ENCODE measurements at places on chromosomes 7 and 10.

DNA sequence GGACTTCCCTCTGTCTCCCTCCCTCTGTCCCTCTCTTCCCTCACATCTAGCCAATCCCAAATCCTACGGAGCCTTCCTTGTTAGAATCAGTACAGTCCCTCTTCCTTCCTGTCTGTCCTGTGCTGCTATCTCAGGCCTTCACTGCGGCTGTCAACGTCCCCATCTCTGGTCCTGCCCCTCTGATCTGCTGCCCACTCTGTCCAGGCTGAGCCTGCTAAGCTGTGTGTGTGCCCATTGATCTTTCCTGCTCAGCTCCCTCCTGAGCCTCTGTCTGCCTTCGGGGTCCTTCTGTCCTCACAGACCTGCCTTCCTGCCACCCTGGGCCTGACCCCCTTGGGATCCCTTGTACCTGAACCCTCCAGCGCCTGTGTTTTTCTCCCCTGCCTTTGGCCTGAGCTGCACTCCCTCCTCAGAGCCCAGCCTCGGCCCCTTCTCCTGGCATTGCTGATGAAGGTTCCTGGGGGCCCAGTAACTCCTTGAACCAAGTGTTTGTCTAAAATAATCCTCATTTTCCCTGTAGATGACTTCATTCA lies 182.1 kb upstream of the SHH start:
- no peak for DNase-seq

- DNase-seq = no peak
Observed at GRCh38 chr10:118356628-118357027, 14.5 kb upstream of the FAM204A start.

GRCh38 chr7:22105550-22105949 lies 159.9 kb upstream of the CDCA7L start:
- no peak for DNase-seq

DNA sequence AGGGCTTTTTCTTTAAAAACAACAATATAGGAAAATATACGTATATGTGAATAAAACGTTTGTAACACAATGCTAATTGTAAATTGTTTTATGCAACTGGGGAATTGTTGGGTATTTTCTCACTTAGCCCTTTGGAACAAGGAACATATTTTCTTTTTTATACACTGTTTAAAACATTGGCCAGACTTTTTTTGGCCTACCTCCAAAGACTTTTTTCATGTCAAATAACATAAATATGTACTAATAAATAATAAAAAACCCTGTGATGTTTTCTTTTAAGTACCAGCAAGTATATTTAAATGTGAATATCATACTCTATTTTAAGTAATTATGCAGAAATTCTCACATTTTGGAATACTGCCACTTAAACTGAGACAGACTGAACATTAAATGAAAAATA lies 15.7 kb downstream of the TMEM106B start:
- no peak for DNase-seq

- DNase-seq = no peak
Observed at GRCh38 chr10:66746246-66746645, 179.6 kb upstream of the LRRTM3 start.

DNA sequence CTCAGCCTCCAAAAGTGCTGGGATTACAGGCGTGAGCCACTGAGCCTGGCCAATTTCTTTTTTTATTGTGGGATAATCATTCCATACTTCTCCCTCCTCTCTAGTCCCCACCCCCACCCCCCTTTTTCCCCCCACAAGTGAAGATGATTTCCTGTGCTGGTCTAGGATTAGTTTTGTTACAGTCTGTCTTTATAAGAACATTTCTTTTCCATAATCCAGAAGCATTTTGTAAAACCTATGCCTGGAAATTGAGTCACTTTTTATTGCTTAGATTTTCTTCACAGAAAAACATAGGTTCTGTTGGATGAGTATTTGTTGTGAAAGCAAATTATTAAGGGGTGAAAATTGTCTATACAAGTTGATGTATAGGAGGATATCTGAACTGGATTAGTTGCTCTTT lies 98.9 kb downstream of the KAT6B start:
- no peak for DNase-seq

DNA sequence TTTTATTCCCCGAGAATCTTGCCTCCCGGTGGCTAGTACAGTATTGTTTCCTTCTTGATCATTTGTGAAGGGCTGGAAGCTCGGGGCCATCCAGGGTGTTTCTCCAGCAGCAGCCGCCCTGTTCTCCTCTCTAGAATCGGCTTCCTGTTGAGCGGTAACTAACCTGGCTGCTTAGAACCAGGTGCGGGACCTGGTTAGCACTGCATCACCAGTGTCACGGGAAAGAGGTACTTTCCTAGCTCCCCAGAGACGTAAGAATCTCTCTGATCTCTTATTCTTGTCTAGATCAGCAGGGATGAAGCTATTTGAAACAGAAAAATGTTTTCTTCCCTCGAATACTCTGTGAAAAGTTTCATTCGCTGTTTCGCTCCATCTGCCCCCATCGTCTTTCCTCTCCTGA lies 239.2 kb downstream of the CELF2 start:
- no peak for DNase-seq

- no peak for DNase-seq
Observed at GRCh38 chr10:126110489-126111180, 214.3 kb downstream of the FANK1 start.

GRCh38 chr7:146321301-146321700 lies 204.7 kb downstream of the CNTNAP2 start:
- no peak for DNase-seq

GRCh38 chr10:120433141-120433540 lies 23.9 kb upstream of the PLPP4 start:
- DNase-seq = no peak

DNA sequence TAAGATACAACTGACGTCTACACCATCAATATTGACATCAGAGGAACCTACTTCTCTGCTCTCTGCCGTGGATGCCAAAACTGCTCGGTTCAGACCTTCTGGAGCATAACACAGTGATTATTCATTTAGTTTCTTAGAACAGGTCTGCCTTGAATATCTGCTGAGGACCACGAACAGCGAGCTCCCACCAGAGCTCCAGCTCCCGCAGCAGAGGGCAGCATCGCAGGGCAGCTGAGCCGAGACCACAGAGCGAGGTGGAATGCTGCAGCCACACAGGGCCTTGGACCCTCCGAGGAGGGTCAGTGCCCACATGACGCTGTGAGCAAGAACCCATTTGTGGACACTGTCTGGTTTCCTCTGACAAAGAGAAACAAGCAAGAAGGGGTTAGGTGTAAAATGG lies 6.8 kb downstream of the VIPR2 start:
- no peak for DNase-seq

DNA sequence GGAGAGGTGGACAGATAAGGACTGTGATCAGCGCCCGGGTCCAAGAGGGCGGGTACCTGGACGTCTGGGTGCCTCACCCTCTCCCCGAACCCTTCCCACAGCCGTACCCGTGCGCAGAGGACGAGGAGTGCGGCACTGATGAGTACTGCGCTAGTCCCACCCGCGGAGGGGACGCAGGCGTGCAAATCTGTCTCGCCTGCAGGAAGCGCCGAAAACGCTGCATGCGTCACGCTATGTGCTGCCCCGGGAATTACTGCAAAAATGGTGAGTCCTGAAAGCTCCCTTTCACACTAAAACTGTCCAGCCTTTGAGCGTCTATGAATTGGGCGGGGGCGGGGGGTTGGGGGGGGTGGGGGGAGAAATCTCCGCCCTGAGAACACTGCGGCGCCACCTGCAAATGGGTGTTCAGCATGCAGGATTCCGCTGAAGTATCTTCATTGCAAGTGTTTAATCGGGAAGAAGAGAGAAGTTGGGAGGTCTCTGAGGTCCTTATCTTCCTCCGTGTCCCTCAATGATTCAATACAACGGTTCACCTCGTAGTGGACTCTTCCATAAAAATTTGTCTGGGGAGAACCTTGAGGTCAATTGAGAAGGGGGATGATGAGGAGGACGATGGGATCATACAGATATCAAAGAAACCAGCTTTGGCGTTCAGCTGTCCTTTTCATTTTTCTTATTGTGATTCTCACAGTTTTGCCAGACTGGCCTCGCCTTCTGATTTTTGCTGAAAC lies 906 bp downstream of the DKK1 start:
- no peak for DNase-seq

DNA sequence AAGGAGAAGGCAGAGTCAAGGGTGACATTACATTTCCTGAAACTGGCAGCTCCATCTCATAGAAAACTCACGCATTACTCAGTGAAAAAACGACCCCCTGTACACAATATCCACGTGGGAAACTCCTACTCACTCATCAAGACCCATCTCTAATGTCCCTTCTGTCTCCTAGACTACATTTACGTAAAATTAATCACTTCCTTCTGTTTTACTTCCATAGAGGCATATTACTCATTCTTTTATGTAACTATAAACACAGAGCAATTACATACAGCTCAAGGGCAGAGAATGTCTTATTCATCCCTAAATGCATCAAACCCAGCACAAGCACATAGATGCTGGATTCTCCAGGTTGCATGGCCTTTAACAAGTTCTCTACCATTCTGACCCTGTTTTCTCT lies 281.8 kb downstream of the KCNMA1 start:
- DNase-seq = no peak

GRCh38 chr10:49354593-49354992 lies 41.3 kb downstream of the DRGX start:
- no peak for DNase-seq

GRCh38 chr7:28615091-28615490 lies 202.8 kb downstream of the CREB5 start:
- no peak for DNase-seq

GRCh38 chr7:148210804-148211325 lies 379.7 kb upstream of the C7orf33 start:
- no peak for DNase-seq

DNA sequence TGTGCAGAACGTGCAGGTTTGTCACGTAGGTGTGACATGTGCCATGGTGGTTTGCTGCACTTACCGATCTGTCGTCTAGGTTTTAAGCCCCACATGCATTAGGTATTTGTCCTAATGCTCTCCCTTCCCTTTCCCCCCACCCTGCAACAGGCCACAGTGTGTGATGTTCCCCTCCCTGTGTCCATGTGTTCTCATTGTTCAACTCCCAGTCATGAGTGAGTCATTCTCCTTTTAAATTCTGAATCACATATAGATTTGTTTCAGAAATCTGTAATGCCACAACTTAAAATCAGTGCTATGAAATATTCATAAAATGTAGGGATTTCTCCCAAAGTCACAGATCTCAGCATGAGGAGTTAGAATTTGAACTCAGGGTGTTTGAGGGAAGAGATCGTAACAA lies 552.5 kb upstream of the MBL2 start:
- no peak for DNase-seq

DNA sequence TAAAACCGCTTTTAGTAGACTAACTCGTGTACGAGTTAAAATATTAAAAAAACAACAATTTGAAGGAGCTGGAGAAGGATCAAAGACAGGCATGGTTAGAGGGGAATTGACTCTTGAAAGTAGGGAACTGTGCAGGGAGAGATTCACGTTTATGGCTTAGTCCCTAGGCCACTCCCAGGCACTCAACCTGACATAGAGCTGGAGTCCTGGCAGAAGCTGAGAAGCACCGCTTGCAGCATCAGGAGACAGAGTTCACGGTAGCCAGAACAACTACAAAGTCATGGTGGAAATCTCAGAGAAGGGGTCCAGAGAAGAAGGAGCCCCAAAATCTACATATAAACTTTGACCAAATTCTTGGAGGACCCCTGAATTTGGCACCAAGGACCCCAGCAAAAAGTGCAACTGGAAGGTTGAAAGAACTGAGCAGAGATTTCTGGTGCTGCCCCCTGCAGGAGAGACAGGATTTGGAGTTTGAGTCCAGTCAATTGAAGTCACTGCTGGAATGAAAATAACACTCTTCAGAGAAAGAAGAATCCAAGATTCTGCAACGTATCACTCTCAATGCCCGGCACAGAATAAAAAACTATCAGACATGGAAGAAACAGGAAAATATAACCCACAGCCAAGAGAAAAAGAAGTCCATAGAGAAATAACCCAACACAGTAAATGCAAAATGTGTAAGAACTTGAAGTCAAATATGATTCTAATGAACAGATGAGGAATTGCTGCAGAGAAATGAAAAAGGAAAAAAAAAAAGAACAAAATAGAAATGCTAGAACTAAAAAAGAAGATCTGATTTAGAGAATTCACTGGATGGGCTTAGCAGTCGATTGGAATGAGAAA lies 493.3 kb upstream of the PODXL start:
- no peak for DNase-seq

DNA sequence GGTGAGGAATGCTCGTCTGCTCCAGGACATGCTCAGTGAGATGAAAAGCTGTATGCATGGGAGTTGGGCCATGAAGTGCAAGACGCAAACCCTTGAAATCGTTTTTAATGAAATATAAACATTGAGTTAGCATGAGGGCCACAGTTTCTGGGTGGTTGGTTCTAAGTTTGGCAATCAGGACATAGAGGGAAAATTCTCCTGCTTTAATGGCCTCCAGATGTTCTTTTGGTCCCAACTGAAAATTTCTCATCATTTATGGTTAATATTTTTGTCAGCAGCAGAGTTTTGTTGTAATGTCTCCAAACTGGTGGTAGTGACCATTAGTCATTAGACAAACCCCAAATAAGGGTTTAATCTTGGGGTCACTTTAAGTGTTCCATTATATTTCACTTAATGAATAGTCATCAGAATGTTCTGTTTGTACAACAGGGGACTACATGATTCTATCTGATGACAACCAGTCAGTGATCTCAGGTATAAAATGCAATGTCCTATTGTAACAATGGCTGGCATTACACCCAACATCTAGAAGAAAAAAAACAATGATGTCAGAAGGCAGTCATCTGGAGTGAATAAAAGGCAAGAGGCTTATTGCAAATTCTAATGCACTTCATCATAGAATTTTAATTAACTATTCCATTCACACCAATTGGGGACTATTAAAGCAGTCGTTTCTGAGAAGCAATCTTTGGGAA lies 197.4 kb downstream of the JCAD start:
- no peak for DNase-seq

DNA sequence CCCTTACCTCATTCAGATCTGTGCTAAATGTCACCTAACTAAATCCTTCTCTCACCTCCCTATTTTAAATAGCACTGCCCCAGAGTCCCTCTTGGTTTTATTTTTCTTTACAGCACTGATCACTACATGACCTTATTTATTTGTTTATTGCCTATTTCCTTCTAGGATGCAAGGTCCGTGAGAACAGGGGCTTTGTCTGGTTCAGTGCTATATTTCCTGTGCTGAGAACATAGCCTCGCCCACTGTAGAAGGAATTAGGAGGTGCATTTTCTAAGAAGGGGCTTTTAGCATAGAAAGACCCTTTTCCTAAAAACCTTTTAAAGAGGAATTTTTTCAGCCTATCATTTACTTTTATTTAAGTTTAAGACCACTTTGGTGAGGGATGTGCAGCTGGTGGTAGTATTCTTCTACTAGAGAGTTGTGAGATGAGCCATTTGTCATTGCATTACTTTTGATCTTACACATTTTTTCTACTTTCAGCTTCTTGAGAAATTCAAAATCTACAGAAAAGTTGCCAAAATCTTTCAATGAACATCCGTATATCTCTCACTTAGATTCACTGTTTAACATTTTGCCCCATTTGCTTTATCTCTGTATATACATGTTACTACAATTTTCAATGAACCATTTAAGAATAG lies 13.5 kb upstream of the PCGF5 start:
- no peak for DNase-seq

GRCh38 chr7:143384661-143385631 lies 3.8 kb downstream of the ZYX start:
- DNase-seq = no peak

- DNase-seq = no peak
Observed at GRCh38 chr7:120529736-120530135, 256.8 kb downstream of the KCND2 start.

GRCh38 chr7:16212610-16213009 lies 208.7 kb downstream of the CRPPA start:
- no peak for DNase-seq

Measured in NCI-H2081 treated with DMSO at 0.1 percent for 48 hours (cell line).